ENCODE measurements at places on chromosomes 3 and 15.
A peak's percentile ranks its signal among the peaks of the same experiment; 100 is the strongest.

DNA sequence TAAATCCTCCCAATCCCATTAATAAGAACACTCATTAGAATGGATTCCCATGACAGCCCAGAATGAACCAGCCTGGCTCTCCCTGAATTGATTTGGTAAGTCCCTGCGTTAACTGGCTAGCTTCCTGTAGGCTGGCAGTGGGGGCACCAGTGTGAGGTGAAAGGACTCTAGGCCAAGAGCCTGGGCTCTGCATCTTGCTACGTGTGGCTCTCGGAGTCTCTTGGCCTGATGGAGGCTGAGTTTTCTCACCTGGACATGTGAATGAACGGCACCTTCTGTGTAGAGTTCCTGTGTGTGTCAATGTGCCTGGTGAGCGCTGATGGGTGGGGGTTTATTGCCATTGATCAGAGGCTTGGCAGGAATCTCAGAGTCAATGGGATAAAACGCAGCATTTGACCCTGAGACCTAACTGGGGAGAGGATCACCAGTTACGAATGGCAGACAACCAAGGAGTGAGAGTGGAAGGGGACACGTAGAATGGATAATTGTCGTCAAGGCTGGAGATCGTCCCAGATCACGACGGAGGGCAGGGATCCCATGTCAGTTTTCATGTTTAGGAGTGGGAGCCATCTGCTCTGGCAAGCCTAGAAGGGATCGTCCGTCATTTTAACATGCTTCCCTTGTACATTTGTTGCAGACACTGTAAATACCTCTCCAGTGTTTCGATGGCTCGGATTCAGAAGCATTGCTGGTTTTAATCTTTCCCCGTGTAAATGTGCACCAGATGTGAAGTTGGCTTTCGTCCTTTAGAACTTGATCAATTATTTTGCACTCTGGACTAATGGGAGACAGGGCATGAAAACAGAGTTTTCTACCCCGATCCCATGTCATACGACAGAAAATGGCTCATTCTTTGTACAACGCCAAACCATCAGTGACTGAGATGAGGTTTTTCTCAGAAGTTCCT lies 9.0 kb upstream of the KLF13 start:
- no peak for DNase-seq

GRCh38 chr3:54358316-54358715 lies 236.0 kb downstream of the CACNA2D3 start:
- DNase-seq = no peak

- no peak for DNase-seq
These were observed 73.0 kb downstream of the ATP10A start for GRCh38 chr15:25790000-25790660.

DNA sequence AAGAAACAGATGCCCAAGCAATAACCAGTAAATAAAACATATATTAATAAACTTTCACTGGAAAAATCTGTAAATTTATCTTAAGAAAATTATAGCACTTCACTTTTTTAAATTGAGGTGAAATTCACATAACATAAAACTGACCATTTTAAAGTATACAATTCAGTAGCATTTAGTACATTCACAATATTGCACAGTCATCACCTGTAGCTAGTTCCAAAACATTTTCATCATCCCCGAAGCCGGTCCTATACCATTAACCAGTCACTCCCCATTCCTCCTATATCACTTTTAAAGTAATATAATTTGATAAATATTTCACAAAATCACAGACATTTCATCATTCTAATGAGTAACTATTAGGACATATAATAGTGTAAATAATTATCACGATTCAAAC lies 8.0 kb upstream of the LRRIQ4 start:
- DNase-seq = no peak

- DNase-seq = no peak
These were observed 87.5 kb upstream of the MITF start for GRCh38 chr3:69651765-69652164.

GRCh38 chr3:66555214-66555844 lies 54.5 kb upstream of the LRIG1 start:
- DNase-seq = no peak

DNA sequence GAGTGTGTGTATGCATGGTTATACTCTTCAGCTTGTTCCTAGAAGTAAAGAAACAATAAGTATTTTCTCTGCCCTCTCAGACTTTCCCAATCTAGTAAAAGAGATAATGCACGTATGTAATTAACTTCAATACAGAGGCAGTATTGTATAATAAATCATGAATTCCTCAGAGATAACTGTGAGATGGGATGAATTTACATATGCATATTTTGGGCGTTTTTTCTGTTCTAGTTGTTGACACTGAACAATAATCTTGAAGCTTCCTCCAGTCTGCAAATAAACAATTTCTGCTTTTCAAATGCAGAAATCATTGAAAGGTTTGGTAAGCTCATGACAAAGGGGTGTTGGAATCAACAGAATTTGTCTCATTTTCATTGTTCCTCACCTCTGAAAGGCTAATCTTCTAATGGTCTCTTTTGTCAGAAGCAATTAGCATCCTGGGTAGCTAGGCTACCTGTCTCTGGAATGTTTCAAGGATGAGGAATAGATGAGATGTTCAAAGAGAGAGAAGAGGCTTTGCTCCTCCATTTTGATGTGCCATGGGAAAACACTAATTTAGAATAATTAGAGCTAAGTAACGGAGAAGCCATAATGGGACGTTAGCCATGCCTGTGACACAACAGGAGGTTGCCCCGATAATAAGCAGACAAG lies 43.3 kb upstream of the SIAH2 start:
- no peak for DNase-seq

GRCh38 chr3:114624047-114624445 lies 330.2 kb downstream of the TIGIT start:
- peak; percentile 27 for DNase-seq

DNA sequence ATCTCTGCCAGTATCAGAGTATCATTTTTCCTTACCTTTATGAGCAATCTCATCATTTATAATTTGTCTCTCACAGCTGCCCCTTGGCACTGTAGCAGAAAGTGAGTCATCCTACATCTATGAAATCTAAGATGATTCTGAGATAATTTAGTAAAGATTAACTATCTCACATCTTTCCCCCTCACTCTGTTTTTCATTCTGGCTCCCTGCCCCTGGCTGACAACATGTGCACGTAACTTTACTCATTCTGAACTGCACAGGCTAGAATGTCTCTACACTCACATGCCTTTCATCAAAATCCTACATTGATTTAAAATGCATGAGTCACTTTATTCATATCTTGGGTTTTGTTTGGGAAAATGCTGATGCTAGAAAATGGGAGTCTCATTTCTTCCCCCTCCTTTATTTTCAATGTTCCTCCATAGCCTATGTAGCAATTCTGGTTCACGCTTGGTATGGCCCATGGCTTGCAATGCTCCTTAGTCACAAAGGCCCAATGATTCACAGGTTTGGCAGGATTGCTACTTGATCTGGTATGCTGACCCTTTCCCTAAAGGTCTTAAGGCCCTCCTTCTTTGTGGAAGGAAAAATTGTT lies 838.5 kb downstream of the TUSC7 start:
- DNase-seq = no peak

DNA sequence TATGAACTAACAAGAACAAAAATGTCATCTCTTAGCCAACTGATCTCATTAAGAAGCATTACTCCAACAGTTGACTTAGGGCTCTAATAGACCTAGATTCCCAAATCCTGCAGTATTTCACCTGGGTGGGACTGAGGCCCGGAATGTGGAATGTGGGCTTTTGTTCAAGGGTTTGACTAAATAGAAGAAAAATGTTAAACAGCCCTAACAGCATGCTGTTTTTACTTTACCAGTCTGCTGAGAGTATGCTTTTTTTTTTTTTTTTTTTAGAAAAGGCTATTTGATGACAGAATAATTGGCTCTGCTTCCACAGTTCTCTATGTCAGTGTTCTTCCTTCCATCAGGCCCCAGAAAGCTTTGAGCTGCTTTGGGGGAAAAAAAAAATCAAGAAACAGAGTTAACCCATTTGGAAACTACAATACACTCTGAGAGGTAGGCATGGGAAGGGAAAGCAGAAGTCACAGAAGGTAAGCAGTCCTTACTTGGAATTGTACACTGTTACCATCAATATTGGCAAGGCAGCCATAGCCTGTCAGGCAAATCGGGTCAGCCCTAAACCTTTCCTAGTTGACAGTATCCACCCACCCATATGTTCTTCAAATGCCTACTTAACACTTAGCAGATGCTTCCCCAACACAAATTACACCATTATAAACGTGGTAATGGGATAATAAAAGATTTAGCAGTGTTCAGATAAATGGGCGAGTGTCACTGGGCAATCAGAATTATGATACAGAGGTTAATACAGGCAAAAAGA lies 224.2 kb downstream of the CNTN3 start:
- DNase-seq = no peak

DNA sequence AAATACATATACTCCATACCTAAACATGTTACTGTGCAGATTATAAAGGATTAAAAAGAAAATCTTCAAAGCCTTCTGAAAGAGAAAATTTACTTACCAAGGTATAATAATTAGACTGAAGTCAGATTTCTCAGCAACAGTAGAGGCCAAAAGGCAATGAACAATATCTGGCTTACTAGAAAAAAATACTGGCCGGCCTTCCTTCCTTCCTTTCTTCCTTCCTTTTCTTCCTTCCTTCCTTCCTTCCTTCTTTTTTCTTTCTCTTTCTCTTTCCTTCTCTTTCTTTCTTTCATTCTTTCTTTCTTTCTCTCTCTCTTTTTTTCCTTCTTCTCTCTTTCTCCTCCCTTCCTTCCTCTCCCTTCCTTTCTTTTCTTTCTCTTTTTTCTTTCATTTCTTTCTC lies 209.6 kb downstream of the KCNH8 start:
- no peak for DNase-seq

DNA sequence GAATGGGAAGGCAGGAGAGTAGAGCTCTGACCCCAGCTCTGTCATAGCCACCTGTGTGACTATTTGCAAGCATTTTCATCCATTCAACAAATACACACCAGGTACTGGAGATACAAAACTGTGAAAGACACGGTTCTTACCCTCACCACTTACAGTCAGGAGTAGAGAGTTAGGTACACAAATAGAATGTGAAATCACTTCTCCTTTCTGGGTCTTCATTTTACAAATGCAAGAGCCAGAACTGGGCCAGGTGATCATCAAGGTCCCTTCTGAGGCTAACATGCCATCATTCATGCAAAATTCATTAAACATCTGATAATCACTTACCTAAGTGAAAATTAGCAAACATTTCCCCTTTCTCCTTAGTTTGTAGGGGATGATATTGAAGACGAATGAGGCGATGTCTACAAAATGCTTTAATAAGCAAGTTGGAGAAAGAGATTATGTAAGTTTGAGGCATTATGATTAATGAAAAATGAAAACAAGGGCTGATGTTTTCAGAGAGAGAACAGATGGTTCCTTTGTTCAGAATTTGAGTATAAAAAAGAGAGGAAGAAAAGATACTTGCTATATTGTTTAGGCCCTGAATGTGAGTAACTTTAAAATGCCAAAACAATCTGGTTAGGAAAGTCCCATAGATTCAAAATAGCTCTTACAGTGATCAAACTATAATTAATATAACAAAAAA lies 88.6 kb downstream of the LPP start:
- no peak for DNase-seq
